SJCRH30 (cell line): ENCODE measurements at places on chromosomes 4 and X. TPM values are rescaled to one million over a fixed set of nuclear protein-coding genes. Genes with fewer than 3 reads are reported as not detected.

Gene ZNF157
- not detected in 2 replicates for total RNA-seq

Gene GLOD5
- not detected in 2 replicates for total RNA-seq

Gene GRIPAP1
- total RNA-seq: 16.2 and 19.4 TPM in 2 replicates

Gene PPEF2
- total RNA-seq: not detected in 2 replicates

Gene EGFL6
- not detected in 2 replicates for total RNA-seq

Gene SPANXB1
- total RNA-seq: not detected in 2 replicates

Gene SPIN2B
- total RNA-seq: 20.3 and 21.0 TPM in 2 replicates

Gene CXCL8
- total RNA-seq: 0.18 and 0.40 TPM in 2 replicates

Gene ADAMTS3
- total RNA-seq: 6.7 and 8.2 TPM in 2 replicates

Gene NOCT
- 12.8 and 13.8 TPM in 2 replicates for total RNA-seq

Gene GAGE12G
- not detected in 2 replicates for total RNA-seq

Gene PHEX
- 0.73 and 1.1 TPM in 2 replicates for total RNA-seq

Gene TGIF2LX
- not detected in 2 replicates for total RNA-seq

Gene NAA11
- 0.12 TPM in 1 of 2 replicates, not detected in the other for total RNA-seq

Gene GUCY1A1
- 0.08 TPM in 1 of 2 replicates, not detected in the other for total RNA-seq

Gene UGT2B15
- not detected in 2 replicates for total RNA-seq

Gene MAP3K15
- 0.38 and 0.51 TPM in 2 replicates for total RNA-seq

Gene LEF1
- total RNA-seq: 83.9 and 84.4 TPM in 2 replicates

Gene ARHGAP36
- not detected in 2 replicates for total RNA-seq

Gene AMBN
- total RNA-seq: 0.10 TPM in 1 of 2 replicates, not detected in the other

Gene IL1RAPL1
- total RNA-seq: not detected in 2 replicates

Gene SORCS2
- 1.1 and 1.4 TPM in 2 replicates for total RNA-seq

Gene ADH1B
- not detected in 2 replicates for total RNA-seq
